Occipital lobe (tissue), 3 donors: ENCODE measurements at places on chromosomes 4 and X.
A peak's percentile ranks its signal among the peaks of the same experiment; 100 is the strongest.

GRCh38 chr4:84502955-84503373, 3.9 kb upstream of the NKX6-1 start:
- no peak for DNase-seq

DNA sequence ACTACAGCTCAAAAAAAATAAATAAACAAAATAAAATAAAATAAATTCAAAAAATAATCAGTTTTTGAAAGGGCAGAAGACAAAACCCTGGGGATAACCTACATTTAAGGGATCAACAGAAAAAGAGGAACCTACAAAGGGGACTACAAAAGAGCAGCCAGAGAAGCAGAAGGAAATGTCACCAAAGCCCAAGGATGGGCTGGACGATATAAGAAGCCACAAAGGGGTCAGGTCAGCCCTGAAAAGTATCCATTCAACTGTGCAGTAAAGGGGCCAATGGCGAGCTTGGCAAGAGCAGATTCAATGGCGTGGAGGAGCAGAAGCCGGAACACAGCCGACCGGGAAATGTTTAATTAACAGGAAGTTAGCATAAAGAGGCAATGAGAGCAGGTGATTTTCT, 16.9 kb downstream of the ACOT9 start:
- DNase-seq = no peak

DNA sequence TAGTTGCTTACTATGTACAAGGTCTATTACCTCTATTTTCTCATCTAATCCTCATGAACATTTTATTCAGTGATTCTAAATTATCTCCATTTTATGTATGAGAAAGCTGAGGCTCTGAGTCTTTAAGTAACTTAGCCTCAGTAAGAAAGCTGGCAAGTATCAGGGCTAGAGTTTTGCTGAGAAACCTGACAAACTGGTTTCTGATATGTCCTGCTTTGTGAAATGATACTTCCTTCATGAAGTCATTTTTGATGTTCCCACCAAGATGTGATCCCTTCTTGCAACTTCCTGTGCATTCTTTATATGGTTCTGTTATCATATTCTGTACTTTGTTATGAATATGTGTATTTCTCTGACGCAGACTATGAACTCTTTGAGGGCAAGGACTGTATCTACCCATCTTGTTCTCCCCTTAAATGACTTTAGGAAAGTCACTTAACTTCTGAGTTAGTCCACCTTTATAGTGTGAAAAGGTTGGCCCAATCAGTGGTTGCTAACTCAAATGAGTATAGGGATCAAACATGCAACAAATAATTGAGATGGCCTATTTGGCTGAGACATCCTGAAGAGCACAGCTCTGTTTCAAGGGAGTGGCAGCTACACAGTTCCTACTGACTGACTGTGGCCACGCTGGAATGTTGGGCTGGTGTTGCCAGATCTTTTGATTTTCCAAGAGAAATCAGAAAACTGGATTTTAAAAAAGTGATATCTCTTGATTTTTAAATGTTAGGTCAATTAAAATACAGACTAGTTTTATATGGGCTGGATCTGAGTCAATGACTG, 127.9 kb upstream of the AMOT start:
- no peak for DNase-seq

- DNase-seq = no peak
Measured at GRCh38 chrX:19611636-19612376, 96.5 kb upstream of the MAP3K15 start.

GRCh38 chr4:143017210-143017609, 167.5 kb upstream of the USP38 start:
- no peak for DNase-seq

GRCh38 chr4:1793940-1794808, 1.1 kb downstream of the FGFR3 start:
- DNase-seq = no peak

GRCh38 chrX:17298564-17298963, 76.4 kb upstream of the NHS start:
- DNase-seq = no peak

DNA sequence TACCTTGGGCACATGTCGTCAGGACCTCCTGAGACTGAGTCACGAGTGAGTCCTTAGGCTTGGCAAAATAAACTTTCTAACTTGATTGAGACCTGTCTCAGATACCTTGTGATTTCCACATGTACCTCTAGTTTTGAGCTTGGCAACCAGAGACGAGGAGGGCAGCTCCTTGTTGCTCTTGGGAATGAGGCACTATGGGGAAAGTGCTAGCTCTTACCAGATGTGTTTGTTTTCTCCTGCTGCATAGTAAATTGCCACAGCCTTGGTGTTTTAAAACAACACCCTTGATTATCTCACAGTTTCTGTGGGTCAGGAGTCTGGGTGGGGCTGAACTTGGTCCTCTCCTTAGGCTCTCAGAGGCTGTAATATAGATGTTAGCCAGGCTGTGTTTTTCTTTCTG, 59.1 kb upstream of the MAML3 start:
- no peak for DNase-seq

DNA sequence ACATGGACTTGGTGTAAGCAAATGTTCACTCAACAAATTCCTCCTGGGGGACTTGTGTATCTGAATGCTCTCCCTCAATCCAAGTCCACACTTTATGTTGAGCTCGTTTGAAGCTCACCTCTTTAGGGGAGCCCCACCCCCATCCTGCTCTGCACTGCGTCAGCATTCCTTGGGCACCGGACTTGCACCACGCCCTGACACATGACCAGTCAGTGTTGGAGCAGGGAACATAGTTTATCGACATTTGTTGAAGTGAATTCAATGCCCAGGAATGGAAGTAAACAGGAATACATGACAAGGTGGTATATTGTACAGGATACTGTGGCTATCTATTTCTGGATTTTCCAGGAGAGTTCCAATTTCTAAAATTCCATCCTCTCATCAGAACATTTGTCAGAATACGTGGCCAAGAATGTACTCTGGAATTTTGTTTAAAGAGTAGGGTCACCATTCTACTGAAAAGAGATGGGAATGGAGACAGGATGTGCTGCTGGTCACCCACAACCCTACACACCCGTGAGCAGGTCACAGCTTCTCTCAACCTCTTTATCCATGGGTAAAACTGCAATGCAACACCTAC, 60.0 kb upstream of the LNX1 start:
- no peak for DNase-seq

DNA sequence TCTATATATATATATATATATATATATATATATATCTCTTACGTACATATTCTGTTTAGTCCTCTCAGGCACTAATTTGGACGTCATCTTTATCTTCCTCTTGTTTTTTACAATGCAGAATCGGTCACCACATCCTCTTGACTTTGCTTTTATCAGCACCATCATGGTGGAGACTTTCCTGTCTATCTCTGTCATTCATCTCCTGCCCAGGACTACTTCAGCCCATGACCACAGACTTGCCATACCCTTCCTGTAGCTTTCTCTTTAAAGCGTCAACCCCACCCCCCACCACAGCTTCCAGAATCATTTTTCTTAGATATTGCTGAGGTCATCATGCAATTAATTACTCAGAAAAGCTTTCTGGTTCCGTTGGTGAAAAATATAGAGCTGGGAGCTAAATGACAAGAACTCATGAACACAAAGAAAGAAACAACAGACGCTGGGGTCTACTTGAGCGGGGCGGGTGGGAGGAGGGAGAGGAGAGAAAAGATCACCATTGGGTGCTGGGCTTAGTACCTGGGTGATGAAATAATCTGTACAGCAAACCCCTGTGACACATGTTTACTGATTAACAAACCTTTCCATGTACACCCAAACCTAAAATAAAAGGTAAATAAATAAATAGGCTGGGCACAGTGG, 30.5 kb upstream of the PRKX start:
- DNase-seq = no peak

DNA sequence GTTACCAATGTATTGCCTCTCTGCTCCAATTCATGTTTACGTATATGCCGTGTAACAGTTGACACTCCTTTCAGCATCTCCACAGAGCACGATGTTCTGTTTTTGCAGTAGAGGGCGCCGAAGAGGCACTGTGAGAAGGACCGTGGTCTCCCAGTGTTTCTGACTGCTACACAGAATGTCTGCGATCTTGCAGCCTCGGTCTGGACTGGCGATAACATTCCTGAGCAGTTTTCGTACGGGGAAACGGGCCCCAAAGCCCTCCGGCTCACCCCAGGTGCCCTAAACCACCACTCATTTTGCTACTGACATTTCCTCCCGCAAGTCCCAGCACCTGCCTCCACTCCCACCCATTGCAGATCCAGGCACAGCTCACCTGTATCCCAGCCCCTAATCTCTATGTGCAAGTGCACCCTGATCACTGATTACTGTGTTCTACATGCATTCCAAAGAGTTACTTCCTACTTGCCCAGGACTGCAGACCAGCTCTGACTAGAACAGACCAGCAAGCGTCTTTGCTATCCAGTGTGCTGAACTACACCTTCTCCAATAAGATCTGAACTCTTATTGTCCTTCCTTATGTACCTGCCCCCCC, 12.4 kb upstream of the NFXL1 start:
- DNase-seq = peak; percentile 36

- DNase-seq = no peak
Measured at GRCh38 chr4:109631532-109632108, 71.6 kb downstream of the MCUB start.

DNA sequence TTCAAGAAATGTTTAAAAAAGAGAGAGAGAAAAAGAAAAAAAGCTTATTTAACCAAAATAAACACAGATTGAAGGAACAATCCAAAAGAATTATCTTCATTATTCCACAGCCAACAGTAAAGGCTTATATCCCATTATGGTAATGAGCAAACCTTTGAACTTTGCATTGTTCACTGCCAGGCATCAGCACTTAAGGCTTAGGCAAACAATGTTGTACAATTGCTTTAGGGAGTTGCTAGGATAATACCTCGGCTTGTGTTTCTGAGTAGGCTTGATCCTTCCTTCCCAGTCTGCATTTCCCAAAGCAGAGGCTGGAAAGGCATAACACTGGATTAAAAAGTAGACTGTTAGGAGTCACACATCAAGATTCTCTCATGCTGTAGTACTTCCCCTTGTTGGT, 352.7 kb upstream of the IGFBP7 start:
- DNase-seq = no peak

DNA sequence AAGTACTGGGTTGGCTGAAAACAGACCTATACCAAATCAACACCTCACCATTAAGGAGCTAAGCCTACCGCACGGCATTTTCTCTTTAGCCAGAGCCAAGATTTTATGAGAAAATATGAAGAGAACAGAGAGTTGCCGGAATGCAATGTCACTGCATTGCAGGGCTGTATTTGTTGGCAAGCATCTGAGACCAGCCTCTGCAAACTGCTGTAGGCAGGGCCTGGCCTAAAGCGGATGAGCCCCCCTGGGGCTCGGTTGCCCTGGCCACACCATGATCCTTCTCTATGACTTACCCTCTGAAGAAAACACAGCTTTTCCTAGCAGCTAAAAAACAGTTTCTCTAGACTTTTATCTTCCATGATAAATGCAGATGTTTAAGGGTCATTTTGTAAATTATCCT, 120.5 kb upstream of the SORBS2 start:
- DNase-seq = no peak

- DNase-seq = no peak
Measured at GRCh38 chr4:174222266-174222872, 61.1 kb downstream of the FBXO8 start.

DNA sequence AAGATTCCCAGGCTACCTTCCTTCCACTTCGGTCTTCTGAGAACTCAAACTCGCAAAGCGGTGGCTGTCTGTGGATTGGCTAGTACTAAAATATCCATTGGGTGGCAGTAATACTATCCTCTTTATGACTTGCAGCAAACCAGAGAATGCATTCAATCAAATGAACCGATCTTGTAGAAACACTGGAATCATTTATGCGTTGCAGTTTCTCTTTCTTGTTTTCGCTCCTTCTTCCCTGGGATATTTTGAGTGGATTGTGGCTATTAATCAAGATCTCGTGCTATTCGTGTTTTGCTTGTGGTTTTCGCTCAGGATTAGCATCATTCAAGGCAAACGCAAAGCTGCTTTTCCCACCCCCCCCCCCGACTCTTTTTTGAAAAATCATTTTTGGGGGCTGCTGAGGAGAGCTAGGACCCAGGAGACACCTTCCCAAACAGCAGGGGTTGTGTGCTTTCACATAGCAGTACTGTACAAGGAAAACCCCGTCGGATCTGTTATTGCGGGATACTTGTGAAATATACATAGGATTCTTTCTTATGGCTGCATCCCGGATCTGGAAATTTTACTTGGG, at the start of gene IL1RAPL1:
IL1RAPL1 (plus strand) TSS at position 466 of the 571 bp plus-strand sequence.
- peak; percentile 17 for DNase-seq

GRCh38 chr4:15262396-15262795, 165.4 kb upstream of the C1QTNF7 start:
- DNase-seq = no peak

DNA sequence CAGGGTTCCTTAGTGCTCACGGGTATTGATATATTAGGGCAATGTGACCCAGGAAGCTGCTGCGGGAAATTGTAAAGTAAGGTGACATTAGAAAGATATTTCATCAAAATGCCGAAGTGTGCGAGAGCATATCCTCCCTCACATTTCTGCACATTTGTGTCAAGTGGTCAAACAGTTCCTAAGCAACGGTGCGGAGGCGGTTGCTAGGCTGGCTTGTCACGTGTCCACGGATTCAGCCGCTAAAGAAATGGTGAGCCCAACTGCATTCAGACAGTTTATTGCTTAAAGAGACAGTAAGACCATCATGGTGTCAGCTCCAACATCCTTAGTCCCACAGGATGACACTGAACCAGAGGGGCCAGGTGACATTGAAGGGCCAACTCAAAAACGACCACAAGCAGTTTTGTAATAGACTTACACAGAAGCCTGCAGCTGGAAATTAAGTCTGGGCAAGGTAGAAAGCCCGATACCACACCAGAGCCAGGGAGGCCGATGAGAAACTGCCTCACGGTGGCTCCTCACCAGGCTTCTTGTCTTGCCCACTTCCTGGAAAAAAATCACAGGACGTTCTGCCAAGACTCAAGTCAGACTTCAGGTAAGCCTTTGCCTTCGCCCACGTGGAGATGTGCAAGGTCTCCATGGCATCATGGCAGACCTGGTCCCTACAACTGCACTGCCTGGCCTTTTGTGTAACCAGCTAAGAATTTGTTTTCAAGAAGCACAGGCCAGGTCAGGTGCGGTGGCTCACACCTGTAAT, 50.4 kb downstream of the USP11 start:
- peak; percentile 36 for DNase-seq

GRCh38 chr4:121200795-121201472, 36.8 kb upstream of the TNIP3 start:
- no peak for DNase-seq

DNA sequence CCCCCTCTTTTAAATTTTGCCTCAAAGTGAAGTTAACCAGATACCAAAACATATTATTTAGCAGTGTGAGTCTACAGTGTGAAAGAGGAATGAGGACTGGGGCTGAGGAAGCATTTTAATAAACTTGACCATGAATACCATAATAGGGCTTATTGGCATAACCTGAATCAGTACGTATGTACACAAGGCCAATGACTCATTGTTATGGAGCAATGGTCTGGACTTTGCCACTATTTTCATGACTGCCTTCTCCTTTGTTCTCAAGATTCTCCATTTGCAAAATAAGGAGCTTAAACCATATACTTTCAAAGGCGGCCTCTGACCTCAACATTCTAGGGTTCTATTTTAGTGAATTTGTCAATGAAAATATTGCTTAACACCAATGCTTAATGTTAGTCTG, 102.8 kb upstream of the OR13H1 start:
- DNase-seq = no peak
